Nucleus accumbens (tissue), 56 donors: ENCODE measurements at places on chromosomes 7 and 10.

DNA sequence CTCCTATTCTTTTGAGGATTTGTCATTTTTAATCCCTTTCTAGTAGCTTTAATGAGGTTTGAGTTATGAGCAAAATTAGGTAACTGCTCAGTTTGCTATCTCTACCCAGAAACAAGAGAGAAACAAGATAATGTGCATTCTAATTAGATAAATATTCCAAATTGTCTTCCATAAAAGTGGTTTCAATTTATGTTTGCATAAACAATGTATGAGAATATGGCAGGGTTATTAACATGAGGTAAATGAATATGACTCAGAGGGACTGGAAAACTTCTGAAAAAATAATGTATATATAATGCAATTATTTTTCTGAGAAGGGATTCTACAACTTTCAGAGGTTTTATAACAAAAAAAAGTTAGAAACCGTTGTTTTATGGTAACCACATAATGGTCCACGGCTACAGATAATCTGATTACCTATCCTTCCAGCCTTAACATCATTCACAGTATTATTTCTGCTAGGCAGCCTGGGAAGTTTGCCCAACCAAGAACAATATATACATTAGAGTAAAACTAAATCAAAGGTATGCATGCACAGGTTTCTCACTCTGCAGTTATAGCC is 101.2 kb downstream of the CRPPA start:
- DNase-seq, result no peak

GRCh38 chr7:17719998-17720397 is 220.3 kb downstream of the SNX13 start:
- DNase-seq, result no peak

DNA sequence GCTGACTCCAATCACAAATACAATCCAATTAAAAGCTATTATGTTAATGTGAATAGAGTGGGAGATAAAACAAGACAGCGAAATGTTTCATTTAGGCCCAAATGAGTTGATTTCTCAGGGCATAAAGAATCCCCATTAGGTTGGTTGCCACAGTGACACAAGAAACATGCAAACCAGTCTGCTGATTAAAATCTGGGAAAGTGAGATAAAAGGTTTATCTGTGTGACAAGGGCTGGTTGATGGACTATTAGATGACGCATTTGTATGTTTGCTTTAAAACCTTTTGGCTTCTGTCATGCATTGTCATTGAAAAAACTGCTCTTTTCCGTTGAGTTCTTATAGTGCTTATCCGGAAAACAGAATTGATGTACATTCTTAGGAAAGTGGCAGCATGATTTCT is 658.2 kb downstream of the GATA3 start:
- no peak for DNase-seq

- no peak for DNase-seq
These were observed 24.3 kb upstream of the KCNIP2 start for GRCh38 chr10:101867931-101868330.

DNA sequence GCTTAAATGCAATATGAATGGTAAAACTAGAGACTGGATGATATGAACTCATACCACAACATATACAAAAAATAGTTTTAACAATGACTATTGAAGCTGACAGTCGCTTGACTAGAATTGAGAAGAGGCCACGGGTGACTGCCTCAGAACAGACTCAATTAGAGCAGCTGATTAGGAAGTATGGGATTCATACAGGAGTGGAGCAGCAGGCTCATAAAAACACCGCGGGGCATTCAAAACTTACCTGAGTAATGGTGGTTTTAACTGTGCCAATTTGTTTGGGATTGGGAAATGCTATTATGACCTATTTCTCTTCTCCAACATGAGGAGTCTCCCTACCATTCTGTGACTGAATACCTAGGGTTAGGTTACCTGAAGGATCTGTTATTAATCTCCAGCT is 2.1 kb downstream of the CADPS2 start:
- no peak for DNase-seq

GRCh38 chr7:11232462-11232861 is 258.8 kb downstream of the PHF14 start:
- no peak for DNase-seq

DNA sequence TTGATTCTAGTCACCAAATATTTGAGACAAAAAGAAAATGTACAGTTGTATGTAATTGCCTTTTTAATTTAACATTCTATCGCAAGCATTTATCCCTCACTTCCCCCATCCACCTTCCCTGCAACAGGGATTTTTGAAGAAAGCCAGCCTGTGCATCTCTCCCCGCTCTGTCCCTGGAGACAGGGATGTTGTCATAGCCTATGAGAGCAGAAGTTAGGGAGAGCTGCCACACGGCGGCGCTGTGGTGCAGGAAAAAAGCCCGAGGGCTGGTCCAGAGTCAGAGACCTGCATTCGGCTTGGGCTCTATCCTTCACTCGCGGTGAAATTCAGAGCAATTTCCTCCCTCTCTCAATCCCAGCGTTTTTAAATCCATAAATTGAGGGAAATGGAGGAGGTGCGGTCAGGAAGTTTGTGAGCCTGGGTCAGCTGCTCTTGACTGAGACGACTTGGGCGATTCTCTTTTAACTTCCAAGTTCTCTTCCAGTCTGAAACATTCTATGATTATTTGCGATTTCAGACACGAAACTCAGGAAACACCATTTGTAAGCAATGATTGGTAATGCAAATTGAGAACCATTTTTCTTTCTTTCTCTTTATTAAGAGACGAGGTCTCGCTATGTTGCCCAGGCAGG is 17.5 kb downstream of the HKDC1 start:
- DNase-seq, result peak; percentile 77

- no peak for DNase-seq
These were observed 175.8 kb downstream of the TNS3 start for GRCh38 chr7:47405921-47406800.

DNA sequence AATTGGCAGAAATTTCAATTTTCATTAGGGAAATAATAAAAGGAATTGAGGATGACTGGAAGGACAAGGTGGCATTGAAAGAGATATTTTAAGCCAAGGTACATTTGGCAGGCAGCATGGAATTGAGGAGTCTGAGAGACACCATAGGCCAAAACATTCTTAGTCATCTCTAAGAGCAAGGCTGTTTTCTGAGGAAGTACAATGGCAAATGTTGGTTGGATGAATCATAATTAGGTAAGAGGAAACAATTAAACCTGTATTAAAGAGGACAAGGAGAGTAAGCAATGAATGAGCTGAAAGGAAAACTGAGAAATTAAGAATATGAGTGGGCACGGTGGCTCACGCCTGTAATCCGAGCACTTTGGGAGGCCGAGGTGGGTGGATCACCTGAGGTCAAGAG is 86.3 kb downstream of the MRPL32 start:
- no peak for DNase-seq

DNA sequence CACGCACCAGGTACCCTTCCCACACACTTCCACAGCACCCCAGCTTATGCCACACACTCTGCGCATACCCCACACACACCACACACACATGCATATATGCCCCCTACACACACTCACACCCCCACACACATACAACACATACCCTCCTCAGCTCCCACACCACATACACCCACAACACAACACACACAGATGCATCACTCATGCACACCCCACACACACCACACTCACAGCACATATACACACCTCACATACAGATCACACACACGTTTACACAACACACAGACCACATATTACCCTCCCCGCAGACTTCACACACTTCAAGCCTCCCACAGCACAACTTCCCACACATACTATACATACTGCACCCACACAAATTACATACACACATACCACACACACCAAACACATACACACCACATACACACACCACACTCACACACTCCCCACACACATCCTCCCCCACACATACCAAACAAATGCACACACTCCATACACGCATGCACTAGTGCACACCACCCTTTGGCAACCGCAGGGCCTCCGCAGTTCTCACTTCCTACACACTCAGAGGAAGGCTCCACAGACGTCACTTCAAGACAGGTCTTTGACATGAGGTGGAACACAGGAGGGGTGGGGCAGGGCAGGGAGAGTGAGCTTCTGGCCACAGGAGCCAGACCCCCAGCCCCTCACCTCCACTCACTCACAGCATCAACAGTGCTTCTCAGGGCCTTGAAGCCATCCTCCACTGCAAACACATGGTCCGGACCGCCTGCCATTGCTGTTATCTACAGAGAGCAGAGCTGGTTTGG is 18.5 kb upstream of the ANTXRL start:
- DNase-seq, result no peak

- DNase-seq, result no peak
These were observed 2.8 kb upstream of the TMEM229A start for GRCh38 chr7:124035706-124036105.

DNA sequence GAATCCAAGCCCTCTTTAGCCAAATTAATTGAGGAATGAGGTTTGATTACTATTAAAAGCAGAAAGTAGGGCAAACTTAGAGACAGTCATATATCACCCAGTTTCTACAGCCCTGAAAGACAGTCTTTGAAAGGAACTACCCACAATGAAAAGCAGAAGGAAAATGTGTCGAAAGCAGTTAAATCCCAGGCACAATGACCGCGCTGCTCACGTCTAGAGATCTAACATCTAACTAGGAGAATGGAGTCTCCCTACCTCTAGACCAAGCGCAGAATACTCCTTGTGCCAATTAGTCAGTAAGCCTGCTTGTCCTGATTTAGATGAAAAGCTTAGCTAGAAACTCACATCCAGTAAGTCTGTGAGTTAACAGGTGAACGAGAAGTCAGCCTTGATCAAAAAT is 350.0 kb downstream of the FGFR2 start:
- DNase-seq, result no peak

DNA sequence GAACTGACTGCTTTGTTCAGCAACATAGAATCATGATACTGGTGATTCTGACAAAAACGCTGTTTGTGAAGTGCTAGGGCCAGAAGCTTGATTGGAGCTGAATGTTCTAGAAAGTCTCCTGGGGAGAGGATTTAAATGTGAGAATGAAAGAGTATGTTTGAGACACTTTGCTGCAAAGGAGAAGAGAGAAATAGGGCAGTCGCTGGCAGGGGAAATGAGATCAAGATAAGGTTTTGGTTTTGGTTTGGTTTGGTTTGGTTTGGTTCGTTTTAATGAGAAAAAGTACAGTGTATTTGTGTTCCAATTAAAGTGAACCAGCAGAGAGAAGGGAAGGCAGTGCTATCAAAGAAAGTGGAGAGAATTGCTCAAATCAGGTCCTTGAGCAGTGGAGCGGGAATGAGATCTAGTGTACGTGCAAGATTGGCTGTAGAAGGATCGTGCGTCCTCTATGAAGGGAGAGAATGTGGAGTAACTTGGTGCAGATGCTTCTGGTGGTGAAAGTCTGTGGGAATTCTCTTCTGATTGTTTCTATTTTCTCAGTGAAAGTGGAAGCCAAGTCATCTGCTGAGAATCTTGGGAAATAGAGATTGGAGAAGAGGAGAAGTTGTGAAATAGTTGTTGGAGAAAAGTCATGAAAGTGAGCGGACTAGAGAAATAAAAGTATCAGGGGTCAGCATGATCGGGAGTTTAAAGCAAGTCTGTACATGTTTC is 270.5 kb downstream of the CCDC3 start:
- no peak for DNase-seq

DNA sequence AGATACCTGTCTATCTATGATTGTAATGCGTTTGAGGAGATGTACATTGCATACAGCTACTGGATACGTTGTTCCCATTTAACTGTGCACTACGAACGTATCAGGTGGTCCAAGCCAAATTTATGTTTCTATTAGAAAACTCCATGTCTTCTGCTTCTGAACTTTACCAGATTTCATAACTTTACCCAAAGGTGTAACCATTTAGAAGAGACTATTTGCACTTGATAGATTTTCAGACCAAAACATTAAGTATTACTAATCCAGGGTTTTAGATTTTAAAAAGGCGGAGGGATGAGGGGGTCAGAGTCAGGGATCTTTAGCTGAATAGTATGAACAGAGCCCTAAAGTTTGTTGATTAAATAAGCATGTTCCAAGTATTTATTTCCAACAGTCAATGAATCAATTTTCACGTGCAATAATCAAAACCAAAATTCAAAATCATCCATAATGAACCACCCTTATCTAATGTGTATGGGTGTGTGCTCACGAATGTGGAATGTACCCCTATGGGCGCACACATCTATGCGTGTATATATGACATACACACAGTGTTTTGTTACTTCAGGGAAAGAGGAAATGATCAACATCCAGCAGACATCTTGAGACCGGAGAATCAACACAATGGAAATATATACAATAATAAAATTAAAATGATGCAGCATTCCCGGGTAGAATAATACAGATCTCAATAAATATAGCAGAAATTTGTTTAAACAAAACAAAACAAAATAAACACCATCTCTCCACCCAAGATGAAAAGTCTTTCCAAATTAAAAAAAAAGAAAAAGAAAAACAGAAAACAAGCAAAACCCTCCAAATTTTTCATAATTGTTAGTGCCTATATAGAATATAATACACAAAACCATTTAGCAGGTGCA is 3.4 kb downstream of the FEZF1 start:
- no peak for DNase-seq

DNA sequence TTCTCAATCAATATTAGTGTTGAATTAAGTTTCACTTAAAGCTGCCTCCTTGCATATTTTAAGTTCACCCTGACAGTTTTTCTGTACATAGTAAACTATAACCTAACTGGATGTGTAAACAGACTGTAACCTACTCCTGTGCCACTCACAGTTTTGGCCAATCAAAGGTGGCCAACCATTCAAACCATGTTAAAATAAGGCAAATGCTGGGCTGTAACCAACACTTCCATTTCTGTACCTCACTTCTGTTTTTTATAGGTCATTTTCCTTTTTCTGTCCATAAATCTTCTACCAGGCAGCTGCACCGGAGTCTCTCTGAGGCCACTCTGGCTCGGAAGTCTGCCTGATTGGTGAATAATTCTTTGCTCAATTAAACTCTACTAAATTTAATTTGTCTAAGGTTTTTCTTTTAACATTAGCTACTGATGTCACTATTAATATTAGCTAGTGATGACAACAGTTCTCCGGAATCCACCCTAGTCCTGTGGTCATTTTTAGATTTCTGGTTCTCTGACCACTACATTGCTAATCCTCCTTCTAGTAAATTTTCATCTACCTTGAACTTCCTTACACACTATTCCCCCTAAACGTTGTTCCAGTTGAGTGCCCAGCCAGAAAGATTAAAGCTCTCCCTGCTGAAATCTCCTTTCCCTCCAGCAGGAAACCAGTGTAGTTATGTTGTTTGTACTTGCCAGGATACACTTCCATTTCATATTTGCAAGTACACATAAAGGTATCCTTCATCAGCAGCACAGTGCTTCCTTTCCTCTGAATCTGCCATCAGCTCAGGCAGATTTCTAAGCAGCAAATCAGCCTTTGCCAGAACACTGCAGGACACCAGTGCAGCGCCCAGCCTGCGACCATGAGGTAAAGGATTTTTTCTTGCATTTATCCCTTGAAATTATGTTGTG is 18.6 kb upstream of the IFIT2 start:
- DNase-seq, result no peak
